ENCODE measurements at places on chromosomes 11 and 22.
A peak's percentile ranks its signal among the peaks of the same experiment; 100 is the strongest.

- no peak for DNase-seq
Measured at GRCh38 chr11:62401356-62401755, 17.5 kb upstream of the SCGB1A1 start.

GRCh38 chr11:16781936-16782919 is 43.8 kb downstream of the C11orf58 start:
- DNase-seq: no peak

GRCh38 chr11:77038029-77038824 is 4.0 kb downstream of the B3GNT6 start:
- DNase-seq: no peak

- peak; percentile 90 for DNase-seq
Measured at GRCh38 chr11:125345421-125346178, 150.5 kb downstream of the FEZ1 start.

DNA sequence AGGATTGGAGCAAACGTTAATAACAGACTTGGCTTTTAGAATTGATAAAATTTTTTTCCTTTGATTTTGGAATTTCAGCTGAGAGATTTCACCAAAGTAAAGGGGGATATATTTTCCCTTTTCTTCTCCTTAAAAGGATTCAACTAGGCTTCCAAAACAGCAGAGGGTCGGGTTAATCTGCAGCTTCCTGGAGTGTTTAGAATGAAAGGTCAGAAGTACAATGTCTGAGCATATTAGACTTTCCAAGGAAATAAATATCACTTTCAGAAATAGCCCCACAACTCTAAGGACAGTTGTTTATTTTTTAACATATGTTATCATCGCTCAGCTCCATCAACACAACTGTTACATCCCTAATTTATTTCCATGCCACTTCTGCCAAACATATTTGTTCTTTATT is 1532.9 kb upstream of the RAG2 start:
- no peak for DNase-seq

- DNase-seq: no peak
Measured at GRCh38 chr11:126891556-126892217, 108.9 kb downstream of the KIRREL3 start.

DNA sequence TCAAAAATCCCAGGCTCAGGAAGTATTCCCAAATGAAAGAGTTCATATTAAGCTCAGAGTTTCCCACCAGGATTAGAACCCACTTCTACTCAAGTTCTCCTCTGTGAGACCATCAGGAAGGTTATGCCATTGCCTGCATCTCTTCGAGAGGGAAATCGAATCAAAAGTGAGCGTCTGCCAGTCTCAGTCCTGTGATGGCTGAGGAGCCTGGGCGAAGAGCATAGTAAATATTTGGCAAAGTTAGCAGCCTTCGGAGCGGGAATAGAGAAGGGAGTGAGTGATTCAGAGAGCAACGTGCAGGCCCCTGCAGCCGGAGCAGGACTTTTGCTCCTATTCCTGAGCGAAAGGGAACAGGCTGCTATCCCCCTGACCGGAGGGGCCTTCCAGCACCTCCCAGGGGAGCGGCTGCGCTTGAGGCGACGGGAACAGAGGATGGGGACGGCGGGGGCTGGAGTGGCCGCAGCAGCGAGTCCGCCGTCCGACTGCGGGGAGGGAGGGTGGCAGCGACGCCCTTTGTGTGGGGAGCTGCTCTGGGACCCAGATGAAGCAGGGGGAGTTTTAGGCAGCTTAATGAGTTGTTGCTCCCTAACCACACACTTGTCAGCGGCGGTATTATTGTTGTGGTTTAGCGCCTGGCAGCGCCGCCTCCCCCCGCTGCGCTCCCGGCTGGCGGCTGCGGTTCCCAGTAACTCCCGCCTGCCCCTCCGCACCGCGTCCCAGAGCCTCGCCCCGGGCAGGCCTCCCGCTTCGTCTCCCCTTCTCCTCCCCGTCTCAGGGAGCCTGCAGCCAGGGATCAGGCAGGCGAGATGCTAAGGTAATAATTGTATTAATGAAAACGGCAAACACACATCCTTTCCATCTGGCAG is 21.7 kb upstream of the NRGN start:
- peak; percentile 84 for DNase-seq

DNA sequence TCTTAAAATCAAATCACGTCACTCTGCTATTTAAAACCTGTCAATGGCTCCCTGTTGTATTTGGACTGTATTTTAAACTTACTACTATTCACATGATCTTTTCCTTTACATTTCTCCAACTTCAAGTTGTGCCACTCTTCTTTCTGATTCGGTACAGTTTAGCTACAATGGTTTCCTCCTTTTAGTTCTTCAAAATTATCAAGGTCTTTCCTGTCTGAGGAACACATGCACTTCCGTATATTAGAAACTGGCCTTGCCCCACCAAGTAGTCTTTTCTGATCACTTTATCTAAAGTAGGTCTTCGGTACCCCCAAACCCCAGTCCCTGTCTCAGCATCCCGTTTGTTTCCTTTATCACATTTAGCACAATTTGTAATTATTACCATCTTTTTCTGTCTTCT is 81.8 kb downstream of the MTMR3 start:
- no peak for DNase-seq

DNA sequence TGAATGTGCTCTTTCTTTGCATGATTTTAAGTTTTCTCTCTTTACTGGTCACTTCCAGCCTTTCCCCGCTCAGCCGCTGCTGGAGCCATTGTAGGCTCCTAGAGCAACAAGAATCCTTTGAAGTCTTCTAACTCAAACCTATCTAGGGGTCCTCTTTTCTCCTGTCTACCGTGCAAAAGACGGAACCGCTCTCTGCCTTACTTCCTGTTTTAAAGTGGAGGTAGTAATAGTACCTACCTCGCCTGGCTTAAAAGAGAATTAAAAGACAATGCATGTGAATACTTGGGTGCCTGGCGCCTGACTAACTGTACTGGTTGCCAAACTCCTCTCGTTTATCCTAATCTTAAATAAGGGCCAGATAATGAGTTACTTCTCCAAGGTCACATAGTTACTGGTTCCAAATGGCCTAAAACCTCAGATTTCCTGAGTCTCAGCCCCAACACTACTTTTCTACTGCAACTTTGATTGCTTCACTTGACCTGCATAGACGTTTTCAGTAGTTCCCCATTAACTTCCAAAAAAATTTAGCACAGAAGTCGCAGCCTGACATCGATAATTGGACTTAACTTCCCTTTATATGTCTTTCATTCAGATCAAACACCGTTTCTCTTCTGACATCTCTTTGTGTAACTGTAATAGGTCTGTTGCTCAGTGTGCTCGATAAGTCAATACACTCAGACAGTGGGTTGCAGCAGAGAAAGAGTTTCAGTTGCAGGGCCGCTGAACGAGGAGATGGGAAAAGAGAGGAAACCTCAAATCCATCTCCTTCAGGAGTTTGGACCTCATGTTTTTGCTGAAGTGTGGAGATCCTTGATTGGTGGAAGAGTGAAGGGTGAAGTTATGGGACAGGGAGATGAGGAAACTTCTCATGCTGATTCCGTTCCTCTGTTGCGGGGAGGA is 891 bp downstream of the SAMM50 start:
- no peak for DNase-seq

- no peak for DNase-seq
Measured at GRCh38 chr11:69055598-69056516, 7.1 kb downstream of the TPCN2 start.

GRCh38 chr22:42062506-42063170 is 8.0 kb downstream of the NAGA start:
- no peak for DNase-seq

DNA sequence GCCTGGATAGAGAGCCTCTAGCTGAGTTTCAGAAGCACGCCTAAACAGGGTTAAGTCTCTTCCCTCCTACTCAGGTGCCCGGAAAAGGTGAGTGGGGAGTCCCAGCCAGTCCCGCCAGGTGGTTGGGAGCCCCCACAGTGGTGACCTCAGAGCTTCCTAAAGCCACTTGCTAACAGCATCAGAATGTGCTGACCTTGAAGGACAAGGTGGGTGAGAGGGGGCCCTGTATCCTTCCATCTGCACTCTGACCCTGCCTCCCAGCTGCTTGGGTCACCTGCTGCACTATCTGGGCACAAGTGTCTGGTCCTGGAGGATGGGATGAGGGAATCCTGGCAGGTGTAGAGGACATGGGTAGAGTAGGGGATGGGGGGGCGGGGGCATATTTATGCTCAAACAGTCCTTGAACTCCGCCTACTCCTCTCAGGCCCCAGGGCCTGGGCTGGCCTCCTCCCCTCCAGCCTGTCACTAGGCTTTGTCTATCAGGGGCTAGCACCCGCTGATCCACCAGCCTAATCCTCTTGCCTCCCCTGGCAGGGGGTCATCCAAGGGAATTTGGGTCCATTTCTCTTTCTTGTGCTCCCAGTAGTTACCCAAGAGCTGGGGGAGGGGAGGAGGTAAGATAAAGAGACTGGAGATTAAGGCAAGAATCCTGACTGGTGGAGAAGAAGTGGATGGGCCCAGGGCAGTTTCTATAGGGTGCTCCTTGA is 3.4 kb downstream of the USP2 start:
- peak; percentile 83 for DNase-seq

DNA sequence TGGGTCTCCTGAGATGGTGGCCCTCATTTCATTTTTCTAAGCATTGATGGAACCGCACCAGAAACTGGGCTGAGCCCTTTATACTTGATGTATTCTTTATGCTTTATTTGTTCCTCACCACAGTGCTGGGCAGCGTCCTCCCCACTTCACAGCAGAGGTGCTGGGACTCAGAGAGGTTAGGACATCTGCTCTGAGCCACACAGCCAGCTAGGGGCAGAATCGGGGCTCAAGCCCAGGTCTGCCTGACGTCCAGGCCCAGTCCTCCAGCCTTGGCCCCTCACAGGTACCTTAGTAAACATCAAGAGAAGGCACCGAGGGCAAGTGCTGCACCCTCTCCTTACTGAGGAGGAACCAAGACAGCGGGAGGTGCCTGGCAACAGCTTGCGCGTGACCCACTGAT is 20.2 kb upstream of the SHISAL1 start:
- no peak for DNase-seq

DNA sequence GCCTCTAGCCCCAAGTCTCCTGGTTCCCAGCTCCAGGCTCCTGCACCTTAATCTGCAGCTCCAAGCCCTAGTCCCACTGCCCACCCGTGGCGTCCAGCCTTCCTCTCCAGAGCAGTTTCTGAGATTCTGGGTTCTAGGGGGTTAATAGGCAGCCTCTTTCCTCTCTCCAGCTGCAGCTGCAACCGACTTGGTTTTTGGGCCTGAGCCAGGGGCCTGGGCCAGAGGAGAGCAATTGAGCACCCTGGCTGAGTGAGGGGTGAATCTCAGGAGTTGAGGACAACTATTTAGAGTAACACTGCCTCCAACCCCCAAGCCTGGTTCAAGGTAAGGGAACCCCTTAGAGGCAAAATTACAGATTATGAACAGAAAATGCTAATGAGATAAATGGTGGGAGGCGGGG is 9.0 kb upstream of the CHRM1 start:
- DNase-seq: peak; percentile 8

DNA sequence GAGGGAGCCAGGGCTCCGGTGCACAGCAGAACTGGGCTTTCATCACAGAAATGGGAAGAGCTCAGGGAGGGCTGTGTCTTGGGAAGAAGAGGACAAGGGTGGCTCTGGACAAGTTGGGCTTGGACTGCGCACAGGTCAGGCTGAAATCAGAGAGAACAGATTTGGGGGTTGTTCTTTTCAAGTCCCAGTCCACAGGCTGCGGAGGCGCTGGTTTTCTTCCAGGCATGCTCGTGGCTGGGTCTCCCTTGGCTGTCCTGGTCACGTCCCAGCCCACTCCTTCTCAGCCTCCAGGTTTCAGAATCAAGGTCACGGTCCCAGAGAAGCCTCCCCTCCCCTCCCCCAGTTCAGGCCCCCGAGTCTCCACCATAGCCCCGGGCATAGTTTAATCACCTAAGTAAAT is 17.0 kb downstream of the NECTIN1 start:
- DNase-seq: no peak

- DNase-seq: no peak
Measured at GRCh38 chr11:94934846-94935245, 38.5 kb downstream of the CWC15 start.

DNA sequence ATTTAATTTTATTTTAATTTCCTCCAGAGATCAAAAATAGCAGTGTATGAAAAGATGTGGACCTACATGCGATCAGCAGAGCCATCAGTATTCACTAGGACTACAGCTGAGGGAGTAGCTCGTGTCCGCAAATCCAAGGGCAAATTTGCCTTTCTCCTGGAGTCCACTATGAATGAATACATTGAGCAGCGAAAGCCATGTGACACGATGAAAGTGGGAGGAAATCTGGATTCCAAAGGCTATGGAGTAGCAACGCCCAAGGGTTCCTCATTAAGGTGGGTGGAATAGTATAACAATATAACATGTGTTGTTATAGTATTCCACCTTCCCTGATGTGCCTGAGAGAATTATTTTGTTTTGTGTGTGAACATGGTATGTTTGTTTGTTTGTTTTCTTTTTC is 88.3 kb downstream of the MSANTD4 start:
- no peak for DNase-seq

DNA sequence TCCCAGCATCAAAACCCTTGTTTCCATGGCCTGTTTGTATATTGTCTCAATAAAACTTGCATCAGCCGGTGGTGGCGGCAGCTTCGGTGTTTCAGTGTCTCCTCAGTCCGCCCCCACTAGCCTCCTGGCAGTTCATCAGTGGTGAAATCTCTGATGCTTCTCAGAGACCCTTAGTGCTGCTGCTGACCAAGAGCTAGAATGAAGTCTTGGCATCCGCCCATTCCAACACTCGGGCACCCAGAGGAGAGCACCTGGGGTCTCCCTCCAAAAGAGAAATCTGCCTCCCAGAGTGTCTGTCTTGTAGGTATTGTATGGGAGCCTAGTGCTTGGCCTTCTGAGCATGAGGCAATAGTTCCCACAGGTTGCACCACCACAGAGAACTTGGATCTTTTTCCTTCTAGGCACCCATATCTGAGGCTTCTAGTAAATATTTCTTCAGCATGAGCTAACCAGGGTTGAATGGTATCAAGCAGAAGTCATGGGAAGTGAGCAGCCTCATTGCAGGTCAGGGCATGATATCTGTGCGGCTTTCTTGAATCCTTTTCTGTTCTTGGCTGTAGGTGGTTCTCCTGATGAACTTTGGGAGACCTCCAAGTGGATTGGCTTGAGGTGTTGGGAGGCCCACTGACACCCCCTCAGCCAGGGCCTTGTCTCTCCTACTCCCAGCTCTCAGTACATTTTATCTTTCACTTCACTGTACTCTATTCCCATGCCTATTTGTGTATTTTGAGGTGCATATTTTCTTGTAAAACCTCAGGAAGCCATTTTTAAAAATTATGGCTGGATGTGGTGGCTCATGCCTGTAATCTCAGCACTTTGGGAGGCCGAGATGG is 13.2 kb upstream of the AIFM3 start:
- no peak for DNase-seq

GRCh38 chr11:73192272-73192671 is 25.8 kb upstream of the P2RY2 start:
- no peak for DNase-seq

GRCh38 chr11:108093128-108093904 is 28.1 kb upstream of the ACAT1 start:
- DNase-seq: no peak

- DNase-seq: peak; percentile 41
Measured at GRCh38 chr11:47328449-47329390, 23.8 kb downstream of the MYBPC3 start.

- peak; percentile 31 for DNase-seq
Measured at GRCh38 chr22:48309115-48309705, 1518.5 kb downstream of the BRD1 start.

Data from H7 (cell line).